ENCODE measurements at places on chromosomes 3 and 15.

GRCh38 chr3:53193466-53194209 is 32.6 kb downstream of the PRKCD start:
- no peak for DNase-seq

- peak; percentile 74 for DNase-seq
These were observed 376 bp downstream of the KPNA4 start for GRCh38 chr3:160564949-160565441.

- DNase-seq: peak; percentile 67
These were observed 44.0 kb downstream of the MFSD1 start for GRCh38 chr3:158845765-158846350.

- no peak for DNase-seq
These were observed 8.3 kb downstream of the ANXA2 start for GRCh38 chr15:60389261-60390077.

GRCh38 chr15:100688549-100689120 is 86.2 kb downstream of the ASB7 start:
- no peak for DNase-seq

DNA sequence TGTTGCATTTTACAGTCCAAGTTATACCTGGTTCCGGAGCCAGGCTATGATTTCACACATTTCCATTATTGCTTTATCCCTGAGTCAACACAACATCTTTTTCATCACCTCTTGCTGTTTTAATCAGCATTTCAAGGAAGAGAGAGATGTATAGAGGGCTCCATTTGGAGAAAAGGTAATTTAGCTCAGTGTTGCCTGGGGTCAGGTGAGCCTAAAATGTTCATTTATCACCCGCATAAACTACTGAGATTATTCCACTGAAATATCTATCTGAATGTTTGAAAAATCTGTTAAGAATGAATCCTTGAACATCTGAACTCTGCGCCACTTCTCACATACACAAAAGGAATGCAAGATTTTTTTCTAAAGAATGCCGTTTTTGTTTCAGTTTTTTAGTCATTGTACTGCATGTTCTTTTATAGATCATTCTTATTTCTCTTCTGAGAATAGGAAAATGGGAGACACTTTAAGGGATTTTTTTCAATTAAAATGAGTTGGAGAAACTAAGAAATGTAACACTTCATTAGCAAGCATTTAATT is 51.5 kb upstream of the AGTR1 start:
- no peak for DNase-seq

Data from DMS53 (cell line).